ENCODE measurements at places on chromosomes 16 and 17.
A peak's percentile ranks its signal among the peaks of the same experiment; 100 is the strongest.

DNA sequence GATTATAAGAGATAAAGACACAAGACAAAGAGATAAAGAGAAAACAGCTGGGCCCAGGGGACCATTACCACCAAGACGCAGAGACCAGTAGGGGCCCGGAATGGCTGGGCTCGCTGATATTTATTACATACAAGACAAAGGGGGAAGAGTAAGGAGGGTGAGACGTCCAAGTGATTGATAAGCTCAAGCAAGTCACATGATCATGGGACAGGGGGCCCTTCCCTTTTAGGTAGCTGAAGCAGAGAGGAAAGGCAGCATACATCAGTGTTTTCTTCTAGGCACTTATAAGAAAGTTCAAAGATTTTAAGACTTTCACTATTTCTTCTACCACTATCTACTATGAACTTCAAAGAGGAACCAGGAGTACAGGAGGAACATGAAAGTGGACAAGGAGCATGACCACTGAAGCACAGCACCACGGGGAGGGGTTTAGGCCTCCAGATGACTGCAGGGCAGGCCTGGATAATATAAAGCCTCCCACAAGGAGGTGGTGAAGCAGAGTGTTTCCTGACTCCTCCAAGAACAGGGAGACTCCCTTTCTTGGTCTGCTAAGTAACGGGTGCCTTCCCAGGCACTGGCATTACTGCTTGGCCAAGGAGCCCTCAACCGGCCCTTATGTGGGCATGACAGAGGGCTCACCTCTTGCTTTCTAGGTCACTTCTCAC lies 63.9 kb upstream of the ARL4D start:
- no peaks in the 10 kb centered on the region for H3K27me3 ChIP-seq
- H3K4me3 ChIP-seq, result no peak overlapping the region
- DNase-seq, result no peak
- no peaks in the 10 kb centered on the region for H3K36me3 ChIP-seq
- no peak overlapping the region for H3K27ac ChIP-seq

- H3K4me1 ChIP-seq, result no peaks in the 10 kb centered on the region
- H3K27me3 ChIP-seq, result no peaks in the 10 kb centered on the region
- H3K36me3 ChIP-seq, result no peaks in the 10 kb centered on the region
- H3K4me3 ChIP-seq, result no peak overlapping the region
- DNase-seq, result no peak
Observed at GRCh38 chr16:7404217-7404616, 71.6 kb downstream of the RBFOX1 start.

GRCh38 chr17:52390422-52390821 lies 231.9 kb upstream of the CA10 start:
- no peak overlapping the region for H3K27ac ChIP-seq
- no peaks in the 10 kb centered on the region for H3K36me3 ChIP-seq
- no peak for DNase-seq
- H3K4me3 ChIP-seq, result no peak overlapping the region

- no peak for DNase-seq
- no peaks in the 10 kb centered on the region for H3K36me3 ChIP-seq
- no peaks in the 10 kb centered on the region for H3K4me1 ChIP-seq
- H3K4me3 ChIP-seq, result no peak overlapping the region
- H3K27ac ChIP-seq, result no peak overlapping the region
Observed at GRCh38 chr17:50832267-50832863, 3.0 kb upstream of the WFIKKN2 start.

GRCh38 chr16:9570521-9570920 lies 479.1 kb downstream of the HAPSTR1 start:
- no peak for DNase-seq
- no peaks in the 10 kb centered on the region for H3K27me3 ChIP-seq
- H3K4me3 ChIP-seq, result no peak overlapping the region
- no peak overlapping the region for H3K27ac ChIP-seq

DNA sequence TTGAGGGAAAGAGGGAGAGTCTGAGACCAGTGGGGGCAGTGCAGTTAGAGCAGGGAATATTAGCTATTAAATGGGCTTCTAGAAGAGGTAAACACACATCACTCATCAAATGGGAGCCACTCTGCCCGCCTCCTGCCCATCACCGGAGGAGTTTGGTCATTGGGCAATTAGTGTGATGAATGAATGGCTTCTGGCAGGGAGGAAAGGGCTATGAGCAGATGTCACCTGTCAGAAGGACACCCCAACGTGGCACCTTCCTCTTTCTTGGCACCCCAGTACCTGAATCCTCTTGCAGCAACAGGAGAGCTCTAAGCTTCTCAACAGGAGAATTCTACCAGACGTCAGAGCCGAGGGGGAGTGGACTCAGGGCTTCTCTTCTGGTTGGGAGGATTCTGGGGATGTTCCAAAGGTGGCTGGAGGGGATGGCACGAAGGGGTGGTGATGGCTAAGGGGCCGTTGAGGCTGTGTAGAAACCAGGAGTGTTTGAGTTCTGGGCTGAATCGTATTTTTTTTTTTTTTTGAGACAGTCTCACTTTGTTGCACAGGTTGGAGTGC lies 11.0 kb downstream of the C1QTNF1 start:
- no peaks in the 10 kb centered on the region for H3K36me3 ChIP-seq
- H3K4me3 ChIP-seq, result no peak overlapping the region
- DNase-seq, result no peak
- peaks cover 10% of the 10 kb centered on the region for H3K4me1 ChIP-seq
- H3K27ac ChIP-seq, result no peak overlapping the region

DNA sequence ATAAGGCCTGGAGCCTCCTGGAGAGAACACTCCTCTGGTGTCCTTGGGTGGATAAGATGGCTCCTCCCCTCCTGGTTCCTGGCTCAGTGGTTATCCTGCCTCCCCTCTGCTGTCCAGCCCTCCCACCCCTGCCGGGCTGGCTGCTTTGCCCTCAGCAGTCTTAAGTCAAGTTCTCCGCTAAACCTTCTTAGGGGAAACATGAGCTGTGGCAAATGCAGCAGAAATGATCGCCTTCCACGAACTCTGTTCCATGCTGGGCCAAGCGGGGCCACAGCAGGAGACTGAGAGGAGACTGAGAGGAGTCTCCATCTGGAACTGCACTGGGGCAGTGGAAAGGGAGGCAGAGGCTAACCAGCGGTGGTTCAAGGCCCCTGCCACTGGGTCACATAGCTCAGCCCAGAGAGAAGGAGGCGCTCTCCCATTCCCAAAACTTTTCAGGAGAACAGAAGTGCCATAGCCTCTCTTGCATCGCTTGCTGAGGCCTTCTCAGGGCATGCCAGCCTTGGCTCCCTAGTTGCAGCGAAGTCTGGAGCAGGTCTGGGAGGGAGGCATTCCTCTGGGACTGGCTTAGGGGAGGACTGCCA lies 26.9 kb downstream of the TNS4 start:
- H3K36me3 ChIP-seq, result peaks cover 2% of the 10 kb centered on the region
- DNase-seq, result no peak
- no peak overlapping the region for H3K4me3 ChIP-seq
- H3K27ac ChIP-seq, result no peak overlapping the region

DNA sequence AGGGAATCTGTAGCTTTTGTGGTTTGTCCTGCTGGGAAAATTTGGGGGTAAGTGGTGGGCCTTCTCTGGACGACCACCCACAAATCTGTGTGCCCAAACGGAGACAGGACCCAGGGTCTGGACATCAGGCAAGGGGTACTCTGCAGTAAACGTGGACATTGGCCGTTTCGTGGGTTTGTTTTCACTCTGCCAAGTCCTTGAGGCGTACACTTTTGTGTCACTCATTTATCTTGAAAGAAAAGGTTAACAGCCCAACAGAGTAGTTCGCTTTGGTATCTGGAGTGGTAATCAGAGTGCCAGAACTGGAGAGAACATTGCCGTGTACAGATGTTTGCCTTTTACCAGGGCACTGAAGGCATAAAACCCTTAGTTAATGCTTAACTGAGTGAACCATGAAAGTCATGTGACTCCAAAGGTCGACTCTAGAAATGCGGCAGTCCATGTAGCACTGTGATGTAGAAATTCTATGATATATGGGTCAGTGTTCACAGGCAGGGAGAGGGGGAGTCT lies 15.4 kb downstream of the NAA60 start:
- H3K27me3 ChIP-seq, result no peaks in the 10 kb centered on the region
- DNase-seq, result no peak
- H3K27ac ChIP-seq, result peak overlapping the region; percentile 81
- peaks cover 9% of the 10 kb centered on the region for H3K36me3 ChIP-seq

DNA sequence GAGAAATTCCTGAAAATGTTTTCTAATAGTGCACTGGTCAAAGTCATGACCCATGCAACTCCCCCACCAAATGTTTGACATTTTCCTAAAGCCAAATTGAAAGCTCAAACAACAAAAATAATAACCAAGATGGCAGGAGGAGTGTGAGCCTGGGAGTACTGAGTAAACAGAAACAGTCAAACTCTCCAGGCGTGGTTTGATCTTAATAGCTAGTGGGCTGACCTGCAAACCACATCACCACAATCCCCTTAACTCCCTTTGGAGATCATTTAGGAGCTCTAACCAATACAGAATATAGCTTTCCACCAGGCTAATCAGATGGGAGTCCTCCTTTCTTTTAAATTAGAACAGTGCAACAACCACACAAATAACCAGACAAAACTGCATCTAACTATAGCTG lies 19.2 kb upstream of the MEIOC start:
- H3K27ac ChIP-seq, result no peak overlapping the region
- no peak for DNase-seq
- peaks cover 9% of the 10 kb centered on the region for H3K27me3 ChIP-seq
- H3K36me3 ChIP-seq, result no peaks in the 10 kb centered on the region

All from activated naive CD8-positive, alpha-beta T cell treated with anti-CD3 and anti-CD28 coated beads, Interleukin-2, amount 50 U/mL, for 24 hours (primary cell).